ENCODE measurements at places on chromosomes 6 and 20. TPM values are rescaled to one million over a fixed set of nuclear protein-coding genes. Genes with fewer than 3 reads are reported as not detected.

GRCh38 chr6:123064038-123064437, 68.0 kb downstream of the CLVS2 start:
- no peak for DNase-seq

DNA sequence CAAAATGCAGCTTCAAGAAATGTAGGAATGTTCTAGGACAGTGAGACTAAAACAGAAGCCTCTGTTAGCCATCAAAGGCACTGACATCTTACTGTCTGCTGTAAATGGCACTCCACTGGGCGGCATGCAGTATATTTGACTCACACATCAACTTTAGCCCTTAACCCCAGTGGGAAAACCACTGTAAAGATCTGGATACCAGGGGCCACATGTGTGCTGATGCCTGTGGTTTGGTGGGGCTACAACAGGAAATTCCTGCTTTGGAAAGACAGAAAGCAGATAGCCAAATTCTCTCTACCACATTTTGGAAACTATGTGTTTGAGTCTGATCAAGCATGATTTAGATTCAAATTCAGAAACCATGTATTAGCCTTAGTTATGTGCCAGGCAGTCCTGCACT, 4.3 kb downstream of the PFDN4 start:
- no peak for DNase-seq

GRCh38 chr6:35922139-35922554, 1.2 kb upstream of the SRPK1 start:
- DNase-seq = no peak

DNA sequence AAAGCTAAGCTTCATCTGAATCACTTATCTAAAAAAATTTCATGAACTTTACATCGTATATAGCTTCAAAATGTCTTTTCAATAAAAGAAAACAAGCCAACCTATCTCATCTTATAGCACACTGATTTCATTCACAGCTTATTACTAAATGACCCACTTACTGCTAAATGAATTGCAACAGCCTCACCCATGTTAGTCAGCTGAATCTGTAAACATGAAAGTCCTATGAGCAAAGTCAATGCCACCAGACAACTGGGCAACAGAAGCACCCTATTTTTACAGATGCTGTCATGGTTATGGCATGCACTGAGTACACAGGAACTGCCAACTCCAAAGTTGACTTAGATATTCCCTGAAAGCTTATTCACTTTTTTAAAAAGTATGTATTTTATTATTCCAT, 41.2 kb upstream of the DST start:
- DNase-seq = no peak

GRCh38 chr6:116695401-116695800, 14.4 kb downstream of the KPNA5 start:
- no peak for DNase-seq

GRCh38 chr6:37669306-37669705, 28.4 kb downstream of the MDGA1 start:
- DNase-seq = no peak

DNA sequence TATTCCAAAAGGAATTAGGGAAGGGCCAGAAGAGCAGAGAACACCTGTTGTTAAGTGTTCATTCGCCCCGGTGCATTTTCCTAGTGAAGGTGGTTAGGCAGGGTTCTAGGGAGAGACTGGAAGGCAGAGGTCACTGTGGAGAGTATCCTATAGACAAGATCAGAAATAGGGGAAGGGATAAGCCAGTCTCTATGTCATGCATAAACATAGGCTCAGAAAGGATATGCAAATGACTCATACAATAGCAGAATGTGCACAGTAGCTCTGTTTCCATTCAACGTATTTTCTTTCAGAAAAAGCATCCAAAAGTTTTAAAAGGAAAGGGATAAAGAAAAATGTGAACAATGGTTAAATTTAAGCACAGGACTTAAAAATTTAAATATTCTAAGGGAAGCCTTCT, 47.4 kb downstream of the BMP6 start:
- no peak for DNase-seq

- DNase-seq = no peak
Observed at GRCh38 chr6:21383450-21384085, 210.0 kb upstream of the SOX4 start.

DNA sequence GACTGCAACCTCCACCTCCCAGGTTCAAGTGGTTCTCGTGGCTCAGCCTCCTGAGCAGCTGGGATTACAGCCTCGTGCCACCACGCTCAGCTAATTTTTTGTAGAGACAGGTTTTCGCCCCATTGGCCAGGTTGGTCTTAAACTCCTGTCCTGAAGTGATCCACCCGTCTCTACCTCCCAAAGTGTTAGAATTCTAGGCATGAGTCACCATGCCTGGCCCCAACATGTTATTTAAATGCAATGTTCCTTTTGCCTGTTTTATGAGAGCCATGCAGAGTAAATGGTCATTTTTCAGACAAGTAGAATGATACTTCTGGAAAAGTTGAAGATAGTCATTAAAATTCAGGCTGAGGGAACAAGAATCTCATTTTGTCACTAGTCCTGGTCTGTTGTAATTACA, 43.8 kb upstream of the RPS6KA2 start:
- DNase-seq = no peak

DNA sequence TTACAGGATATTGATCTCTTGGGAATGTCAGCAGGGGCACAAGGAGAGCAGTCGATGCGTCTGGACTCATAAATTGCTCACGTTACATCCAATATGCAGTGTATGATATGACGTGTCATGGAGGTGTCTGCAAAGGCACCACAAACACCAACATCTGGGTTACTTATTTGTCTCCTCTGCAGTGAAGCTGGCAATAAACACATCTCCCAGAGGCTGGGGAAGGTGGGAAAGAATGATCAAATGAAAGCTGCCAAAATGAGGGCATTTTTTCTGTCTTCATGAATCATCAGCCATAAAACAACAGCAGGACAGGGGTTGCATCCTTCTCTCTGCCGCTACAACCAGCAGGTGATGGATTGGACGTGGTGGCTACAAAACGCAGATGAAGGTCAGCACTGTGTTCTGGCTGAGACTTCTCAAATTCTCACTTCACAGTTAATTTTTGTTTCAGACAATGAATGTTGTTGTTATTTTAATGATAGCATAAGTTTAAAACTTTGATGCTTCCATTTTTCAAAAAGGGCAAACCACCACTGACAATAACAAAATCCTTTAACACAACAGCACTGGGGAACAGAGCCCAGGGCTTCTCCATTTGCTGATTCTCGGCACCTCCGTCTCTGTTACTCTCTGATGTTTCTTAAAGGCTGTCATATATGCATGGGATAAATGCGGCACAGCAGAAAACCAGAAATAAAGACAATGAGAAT, 47.5 kb downstream of the ERMARD start:
- no peak for DNase-seq

DNA sequence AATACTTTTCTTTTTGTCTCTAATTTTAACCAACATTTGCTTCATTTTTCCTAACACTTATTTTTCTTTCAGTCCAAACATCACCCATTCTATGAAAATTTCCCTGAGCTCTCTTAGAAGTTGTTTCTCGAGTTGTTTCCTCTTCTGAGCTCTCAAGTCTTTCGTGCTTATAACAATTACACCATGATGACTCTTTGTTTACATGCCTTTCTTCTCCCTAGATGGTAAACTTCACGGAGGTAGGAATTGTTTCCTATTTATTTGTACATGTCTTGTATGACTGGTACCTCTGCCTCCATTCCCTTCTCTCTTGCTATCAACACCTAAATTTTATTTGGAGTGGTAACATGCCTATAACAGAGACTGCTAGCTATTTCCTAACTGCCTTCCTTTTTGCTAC, 6.4 kb downstream of the BLOC1S5 start:
- DNase-seq = no peak

DNA sequence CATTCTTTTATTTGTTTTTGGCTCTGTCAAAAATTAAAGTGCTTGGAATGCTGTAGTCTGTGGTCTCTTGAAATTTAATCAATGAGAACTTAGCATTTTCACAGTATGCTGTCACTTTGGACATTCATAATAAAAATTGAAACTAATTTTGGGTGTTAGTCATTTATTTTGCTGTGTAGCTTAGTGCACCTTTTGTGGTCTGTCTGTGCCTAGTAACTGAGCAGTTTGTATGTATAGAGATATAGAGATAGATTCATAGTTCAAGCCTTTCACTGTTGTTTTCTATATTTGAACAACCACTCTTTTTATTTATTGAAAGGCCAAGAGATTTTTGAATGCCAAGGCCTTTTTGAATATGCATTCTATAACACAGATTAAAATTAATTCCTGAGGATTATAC, 86.4 kb upstream of the TIAM2 start:
- DNase-seq = no peak

- no peak for DNase-seq
Observed at GRCh38 chr20:58389324-58389967, 417 bp downstream of the VAPB start.

- DNase-seq = no peak
Observed at GRCh38 chr20:63657260-63657936, 714 bp upstream of the RTEL1 start.

- no peak for DNase-seq
Observed at GRCh38 chr20:63734946-63735858, 1.3 kb upstream of the LIME1 start.

DNA sequence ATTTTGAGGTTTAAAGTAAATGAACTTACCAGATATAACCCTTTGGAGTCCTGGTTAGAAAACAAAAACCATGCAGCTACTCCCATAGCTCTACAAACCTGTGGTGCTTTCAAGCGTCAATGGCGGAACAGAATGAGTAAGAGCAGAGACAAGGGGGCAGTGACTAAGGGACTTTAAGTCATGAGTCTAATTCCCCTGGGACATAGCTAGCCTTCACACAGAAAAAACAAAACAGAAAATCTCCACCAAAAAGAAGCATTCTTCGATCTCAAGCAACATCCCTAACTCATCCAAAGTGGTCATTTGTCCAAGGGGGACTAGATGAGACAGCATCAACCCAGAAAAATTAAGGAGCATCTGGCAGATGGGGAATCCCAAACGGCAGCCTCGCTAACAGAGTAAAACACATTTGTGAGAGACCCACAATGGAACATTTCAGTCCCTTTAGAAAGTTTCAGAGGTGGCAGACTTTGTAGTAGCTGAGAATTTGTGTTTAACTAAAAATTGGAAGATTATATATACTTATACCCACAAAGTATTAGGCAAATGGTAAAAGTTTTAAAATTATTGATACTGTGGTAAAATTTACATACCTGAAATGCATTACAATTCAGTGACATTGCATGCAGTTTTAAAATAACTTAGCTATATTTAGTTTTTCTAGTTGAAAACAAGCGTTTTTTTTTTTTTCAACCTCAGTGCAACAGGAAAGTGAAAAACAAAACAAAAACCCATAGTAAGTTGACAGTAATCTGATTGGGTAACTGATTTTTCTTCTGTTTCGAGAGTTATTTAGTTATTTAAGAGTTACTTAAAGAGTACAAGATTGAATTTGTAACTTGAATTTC, 67.5 kb downstream of the KCNQ5 start:
- no peak for DNase-seq

DNA sequence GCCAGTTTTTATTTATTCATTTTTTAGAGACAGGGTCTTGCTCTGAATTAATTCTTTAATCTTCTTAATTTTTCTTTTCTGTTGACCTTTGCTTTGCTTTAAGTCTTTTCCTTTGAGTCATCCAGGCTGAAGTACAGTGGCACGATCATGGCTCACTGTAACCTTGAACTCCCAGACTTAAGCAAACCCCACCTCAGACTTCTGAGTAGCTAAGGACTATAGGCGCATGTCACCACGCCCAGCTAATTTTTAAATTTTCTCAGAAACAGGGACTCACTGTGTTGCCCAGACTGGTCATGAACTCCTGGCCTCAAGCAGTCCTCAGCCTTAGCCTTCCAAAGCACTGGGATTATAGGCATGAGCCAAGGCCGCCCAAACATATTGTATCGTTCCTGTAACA, 71.3 kb upstream of the GNRH2 start:
- DNase-seq = no peak

- no peak for DNase-seq
Observed at GRCh38 chr20:15862178-15862577, 711.1 kb downstream of the KIF16B start.

- no peak for DNase-seq
Observed at GRCh38 chr6:136742125-136742524, 50.2 kb downstream of the MAP3K5 start.

GRCh38 chr6:145808239-145808638, 6.4 kb downstream of the FBXO30 start:
- no peak for DNase-seq

- DNase-seq = no peak
Observed at GRCh38 chr6:128250370-128251070, 269.9 kb downstream of the PTPRK start.

- peak; percentile 91 for DNase-seq
Observed at GRCh38 chr6:15065261-15065989, 180.4 kb upstream of the JARID2 start.

- no peak for DNase-seq
Observed at GRCh38 chr6:82385102-82385501, 21.5 kb downstream of the TPBG start.

DNA sequence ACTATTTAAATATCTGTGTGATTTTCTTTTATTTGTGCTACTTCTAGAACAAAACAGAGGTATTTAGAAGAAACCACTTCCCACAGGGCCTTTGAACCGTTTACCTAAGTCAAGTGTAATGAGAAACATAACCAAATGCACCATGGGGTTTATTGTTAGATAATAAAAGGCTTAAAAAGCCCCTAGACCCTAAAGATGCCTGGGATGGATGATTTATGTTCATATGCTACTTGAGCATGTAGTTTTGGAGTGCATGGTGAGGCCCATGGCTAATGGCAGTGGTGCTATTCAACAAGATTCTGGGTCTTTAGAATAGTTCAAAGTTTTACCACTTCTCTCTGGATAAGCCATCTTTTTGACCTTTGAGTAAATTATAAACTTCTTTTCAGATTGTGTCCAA, 65.9 kb downstream of the MTHFD1L start:
- DNase-seq = no peak

Gene IRF4
- 0.27 TPM for polyA plus RNA-seq

Gene TREML1
- 1.5 TPM for polyA plus RNA-seq

Gene B3GALT4
- polyA plus RNA-seq = 4.3 TPM

Gene HFE
- polyA plus RNA-seq = 10.6 TPM

Gene TUBB1
- polyA plus RNA-seq = 4.3 TPM

Gene CLIC5
- 6.7 TPM for polyA plus RNA-seq

Gene HRH3
- not detected for polyA plus RNA-seq

Gene PRR18
- 0.43 TPM for polyA plus RNA-seq

Gene PPP1R16B
- polyA plus RNA-seq = 7.0 TPM

All from right lung (tissue), 10 donors.